ENCODE measurements at places on chromosomes 4 and X.

DNA sequence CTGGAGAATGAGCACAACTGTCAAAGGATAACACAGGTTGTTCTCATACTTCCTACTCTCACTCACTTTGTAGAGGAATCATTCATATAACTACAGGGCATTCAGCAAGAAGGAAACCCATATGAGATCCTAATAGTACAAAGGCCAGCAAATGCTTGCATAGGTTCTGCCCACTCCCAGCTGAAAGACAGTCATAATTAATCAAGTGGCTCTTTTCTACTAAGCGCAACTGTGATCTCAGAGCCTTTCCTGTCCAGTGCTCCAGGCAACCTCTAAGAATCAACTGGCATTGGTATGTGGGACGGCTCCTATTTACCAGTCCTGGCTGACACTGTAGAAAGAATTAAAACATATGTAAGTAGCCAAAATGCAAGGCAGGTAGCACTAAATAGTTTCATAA lies 18.9 kb upstream of the MND1 start:
- DNase-seq: no peak

DNA sequence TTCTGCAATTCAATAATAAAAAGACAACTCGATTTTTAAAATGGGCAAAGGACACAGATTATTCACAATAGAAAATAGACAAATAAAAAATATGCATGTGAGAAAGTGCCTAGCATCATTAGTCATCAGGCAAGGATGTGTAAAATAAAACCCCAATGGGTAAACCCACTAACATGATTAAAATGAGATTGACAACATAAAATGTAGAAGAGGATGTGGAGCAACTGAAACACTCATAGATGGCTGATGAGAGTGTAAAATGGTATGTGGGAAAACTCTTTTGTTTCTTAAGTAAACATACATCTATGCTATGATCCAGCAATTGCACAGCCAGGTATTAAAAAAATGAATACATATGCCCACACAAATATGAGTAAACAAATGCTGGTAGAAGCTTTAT lies 177.6 kb downstream of the IQCM start:
- DNase-seq: peak; percentile 39

DNA sequence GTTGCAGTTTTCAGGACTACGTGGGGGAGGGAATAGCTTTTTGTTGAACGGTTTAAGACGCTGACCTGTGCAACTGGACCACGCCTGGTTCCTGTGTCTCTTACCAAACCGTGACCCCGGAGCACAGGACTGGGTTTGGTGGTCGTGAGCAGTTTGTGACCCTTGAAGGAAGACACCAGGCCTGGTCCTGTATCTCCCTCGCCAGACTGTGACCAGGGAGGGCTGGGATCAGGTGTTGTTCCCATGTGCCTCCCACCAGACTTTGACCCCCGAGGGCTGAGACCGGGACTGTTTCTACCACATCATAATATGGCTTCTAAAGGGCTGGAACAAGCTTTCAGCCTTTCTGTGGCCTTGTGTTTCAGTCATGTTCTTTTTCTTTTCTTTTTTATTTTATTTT lies 683 bp downstream of the EBP start:
- no peak for DNase-seq

GRCh38 chrX:627510-627981 lies 3.0 kb upstream of the SHOX start:
- DNase-seq: no peak

DNA sequence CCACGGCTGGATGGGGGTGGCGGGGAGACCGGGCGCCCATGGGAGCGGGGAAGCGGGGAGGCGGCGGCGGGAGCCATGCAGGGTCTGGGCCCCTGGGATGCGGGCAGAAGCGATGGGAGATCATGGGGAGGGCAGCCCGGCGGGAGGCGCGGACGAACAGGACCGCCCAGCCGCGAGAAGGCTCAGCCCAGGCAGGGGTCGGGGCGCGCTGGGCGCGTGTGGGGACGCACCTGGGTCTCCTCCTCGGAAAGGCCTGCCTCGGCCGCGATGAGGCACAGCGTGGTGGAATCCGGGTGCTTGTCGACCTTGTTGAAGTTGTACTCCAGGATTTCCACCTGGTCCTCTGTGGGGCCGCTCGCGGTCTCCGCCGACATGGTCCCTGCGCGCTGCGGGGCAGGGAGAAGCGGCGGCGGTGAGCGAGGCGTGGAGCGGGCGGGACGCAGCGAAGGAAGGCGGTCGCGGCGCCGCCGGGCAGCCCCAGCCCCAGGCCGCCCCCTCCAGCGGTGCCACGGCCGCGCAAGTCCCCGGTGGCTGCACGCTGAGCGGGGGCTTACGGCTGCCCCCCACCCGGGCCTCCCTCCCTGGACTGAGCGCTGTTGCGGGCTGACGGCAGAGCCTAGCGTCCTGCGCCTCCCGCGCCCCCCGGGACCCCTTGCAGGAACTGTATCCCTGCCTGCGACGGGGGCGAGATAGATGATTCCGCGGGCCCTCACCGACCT lies 25.3 kb downstream of the HOPX start:
- DNase-seq: no peak

DNA sequence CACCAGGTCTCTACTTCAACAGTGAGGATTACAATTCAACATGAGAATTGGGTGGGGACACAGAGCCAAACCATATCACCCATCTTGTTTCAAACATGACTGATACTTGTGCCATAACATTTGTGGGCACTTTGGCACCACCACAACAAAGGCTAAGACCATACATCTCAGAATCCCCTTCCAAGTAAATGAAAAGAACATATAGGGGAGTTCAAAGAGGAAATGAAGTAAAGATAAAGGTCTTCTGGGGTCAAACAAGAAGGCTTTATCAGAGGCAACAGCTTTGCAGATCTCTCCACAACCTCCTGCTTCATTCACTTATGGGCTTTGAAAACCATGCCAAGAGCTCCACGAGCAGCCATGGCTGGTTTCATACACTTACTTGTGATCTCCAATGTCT lies 122.7 kb downstream of the ANKRD50 start:
- DNase-seq: no peak

- peak; percentile 37 for DNase-seq
Observed at GRCh38 chr4:987624-988513, 1.0 kb downstream of the IDUA start.

DNA sequence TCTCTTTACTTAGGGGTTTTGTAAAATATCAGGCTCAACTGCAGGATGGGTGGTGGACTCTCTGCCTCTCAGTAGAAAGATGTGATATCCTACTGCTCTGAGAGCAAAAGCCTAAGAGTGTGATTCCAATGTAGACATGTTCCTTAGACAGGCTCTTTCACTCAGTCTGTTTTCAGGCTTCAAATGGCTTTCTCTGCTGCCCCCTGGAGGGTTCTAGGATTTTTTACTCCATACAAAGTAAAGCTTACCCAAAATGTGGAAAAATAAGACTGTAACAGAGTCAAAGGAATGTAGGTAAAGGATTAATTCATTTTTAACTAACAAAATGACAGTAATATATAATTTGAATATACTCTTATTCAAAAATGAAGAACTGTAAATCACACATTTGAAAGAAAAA lies 32.1 kb downstream of the ZGRF1 start:
- peak; percentile 43 for DNase-seq

- DNase-seq: no peak
Observed at GRCh38 chr4:20065952-20066351, 185.8 kb upstream of the SLIT2 start.

GRCh38 chrX:8913655-8914409 lies 112.6 kb upstream of the FAM9A start:
- DNase-seq: peak; percentile 63

GRCh38 chr4:92830771-92831170 lies 527.0 kb downstream of the GRID2 start:
- no peak for DNase-seq

GRCh38 chr4:185651137-185651677 lies 115.9 kb upstream of the PDLIM3 start:
- DNase-seq: no peak

GRCh38 chrX:68631336-68631735 lies 16.1 kb upstream of the STARD8 start:
- no peak for DNase-seq

GRCh38 chr4:158914218-158914617 lies 145.4 kb downstream of the FNIP2 start:
- DNase-seq: peak; percentile 84

GRCh38 chrX:37347420-37347819 lies 1.7 kb upstream of the PRRG1 start:
- peak; percentile 81 for DNase-seq

DNA sequence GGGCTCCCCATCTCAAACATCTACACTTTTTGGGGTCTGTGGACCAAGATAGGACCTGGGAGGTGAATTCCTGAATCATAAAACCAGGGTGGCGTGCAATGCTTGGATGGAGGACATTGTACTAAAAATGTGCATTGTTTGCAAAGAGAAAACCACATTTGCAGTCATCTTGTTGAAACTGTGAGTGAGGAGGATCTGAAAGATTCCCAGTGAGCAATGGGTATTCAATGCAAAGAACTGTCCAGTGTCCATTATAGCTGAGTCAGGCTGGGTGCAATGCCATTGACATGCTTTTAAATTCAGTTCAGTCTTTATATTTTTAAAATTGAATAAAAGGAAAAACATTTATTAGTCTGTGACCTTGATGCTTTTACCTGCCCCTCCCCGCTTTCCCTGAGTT lies 215.7 kb downstream of the STK32B start:
- no peak for DNase-seq

GRCh38 chr4:92012899-92013867 lies 290.6 kb upstream of the GRID2 start:
- DNase-seq: no peak

DNA sequence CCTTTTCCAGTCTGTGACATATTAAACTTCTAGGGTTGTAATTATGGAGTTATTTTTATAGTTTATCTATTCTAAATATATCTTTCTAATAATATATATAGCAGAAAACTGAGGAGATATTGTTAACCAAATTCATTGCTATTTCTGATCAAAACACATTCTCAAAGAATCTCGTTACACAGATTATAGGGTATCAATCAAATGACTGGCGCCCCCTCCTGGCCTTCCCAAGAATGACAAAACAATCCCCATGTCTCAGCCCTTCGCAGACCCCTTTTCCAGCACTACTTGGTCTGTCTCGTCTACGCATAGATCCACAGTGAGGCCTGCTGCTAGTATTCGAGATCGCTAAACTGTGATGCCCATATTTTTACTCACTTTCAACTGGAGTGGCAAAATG lies 209.3 kb downstream of the GPC3 start:
- no peak for DNase-seq

GRCh38 chr4:118005883-118006282 lies 28.4 kb upstream of the NDST3 start:
- DNase-seq: no peak

DNA sequence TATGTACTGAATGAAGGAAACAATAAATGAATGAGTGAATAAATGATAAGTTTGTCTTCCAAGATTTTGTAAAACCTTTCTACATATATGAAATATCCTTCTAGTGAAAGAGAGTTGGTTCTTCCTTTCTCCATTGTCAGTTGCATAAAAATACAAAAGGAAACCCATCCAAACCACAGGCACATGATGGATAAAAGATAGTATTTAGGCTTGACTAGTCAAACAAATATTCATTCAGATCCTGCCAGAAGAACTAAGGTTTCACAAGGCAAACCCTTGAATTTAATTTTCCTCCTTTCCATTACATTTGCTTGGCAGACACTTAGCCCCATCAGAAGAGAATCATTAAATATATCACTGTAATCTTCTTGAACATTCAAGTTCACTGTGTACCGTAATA lies 208.4 kb downstream of the COL25A1 start:
- peak; percentile 33 for DNase-seq

DNA sequence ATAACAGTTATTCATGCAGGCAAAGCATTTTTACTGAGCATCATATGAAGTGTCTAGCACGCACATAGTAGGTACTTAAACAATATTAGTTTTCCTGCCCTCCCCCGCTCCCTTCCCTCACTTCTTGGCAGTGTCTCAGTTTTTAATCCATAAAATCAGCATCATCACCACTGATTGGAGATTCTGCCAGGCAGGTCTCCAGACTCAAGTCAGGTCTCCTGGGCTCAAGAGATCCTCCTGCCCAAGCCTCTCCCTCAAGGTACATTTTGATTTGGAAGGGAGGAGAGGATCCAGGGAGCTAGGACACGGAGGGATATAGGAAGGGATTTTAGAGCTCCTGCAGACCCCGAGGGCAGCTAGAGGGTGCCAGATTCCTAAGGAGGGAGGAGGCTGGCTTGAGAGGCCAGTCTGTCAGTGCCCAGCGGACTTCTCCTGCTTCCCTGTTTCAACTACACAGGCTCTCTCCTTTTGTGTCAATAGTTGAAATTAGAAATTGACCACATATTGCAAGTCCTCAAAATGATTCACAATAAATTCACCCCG lies 4.4 kb upstream of the FAT1 start:
- DNase-seq: peak; percentile 18

DNA sequence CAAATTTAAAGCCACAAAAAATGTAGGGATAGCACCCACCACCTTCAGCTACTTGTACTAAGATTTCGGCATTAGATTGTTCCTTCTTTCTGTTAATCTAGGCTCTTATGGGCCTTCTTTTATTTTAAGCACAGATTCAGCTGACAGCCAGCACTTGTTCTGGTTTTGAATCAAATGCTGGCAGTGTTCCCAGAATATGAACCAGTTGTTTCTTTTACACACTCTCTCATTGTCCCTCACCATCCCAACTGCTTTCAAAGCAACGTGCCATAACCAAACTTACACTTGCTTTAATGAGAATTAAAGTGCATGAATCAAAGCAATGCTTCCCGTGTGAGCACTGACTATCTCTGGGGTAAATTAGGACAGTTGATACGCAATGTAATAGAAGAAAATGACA lies 744.5 kb upstream of the FAM241A start:
- DNase-seq: peak; percentile 58

DNA sequence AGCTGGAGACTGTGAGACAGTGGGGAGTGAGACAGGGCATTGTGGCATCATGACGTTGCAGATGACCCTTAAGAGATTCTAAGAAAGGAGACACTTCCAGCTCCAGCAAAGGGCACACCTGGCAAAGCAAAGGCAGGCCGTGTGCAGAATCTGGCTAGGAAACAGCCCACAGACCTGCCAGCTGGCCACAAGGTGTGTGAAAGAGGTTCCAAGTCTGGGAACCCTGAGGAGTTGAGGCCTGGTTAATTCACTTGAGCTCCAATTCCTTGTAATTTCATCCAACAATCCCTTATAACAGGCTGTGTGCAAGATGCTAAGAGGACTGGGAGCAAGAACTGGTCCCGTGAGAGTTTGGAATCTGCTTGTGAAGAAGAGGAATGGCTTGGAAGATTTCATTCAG lies 72.8 kb upstream of the FAM9A start:
- no peak for DNase-seq

DNA sequence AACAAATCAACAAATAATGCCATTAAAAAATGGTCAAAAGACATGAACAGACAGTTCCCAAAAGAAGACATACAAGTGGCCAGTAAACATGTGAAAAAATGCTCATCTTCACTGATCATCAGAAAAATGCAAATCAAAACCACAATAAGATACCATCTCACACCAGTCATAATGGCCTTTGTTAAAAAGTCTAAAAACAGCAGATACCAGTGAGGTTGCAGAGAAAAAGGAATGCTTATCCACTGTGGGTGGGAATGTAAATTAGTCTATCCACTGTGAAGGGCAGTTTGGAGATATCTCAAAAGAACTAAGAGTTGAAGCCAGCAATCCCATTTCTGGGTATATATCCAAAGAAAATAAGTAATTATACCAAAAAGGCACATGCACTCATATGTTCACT lies 668.1 kb upstream of the CPEB2 start:
- DNase-seq: no peak
